ENCODE measurements at places on chromosomes 12 and 14.

DNA sequence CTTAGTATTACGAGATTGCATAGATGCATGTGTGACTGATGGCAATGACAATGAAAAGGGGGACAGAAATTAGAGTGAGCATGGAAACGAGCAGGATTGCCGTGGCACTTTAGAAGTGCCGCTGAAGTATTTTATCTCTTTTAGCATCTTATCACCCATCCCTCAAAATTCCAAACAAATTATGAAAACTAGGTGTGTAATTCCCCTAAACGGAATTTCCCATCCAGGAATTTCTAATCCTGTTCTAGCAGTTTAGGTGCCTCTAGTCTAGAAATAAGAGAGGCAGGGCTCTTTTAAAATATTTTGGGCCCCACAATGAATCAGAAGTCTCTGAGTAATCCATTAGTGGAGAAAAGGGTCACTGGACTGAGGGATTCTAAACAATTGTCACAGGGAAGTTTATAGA lies 947 bp downstream of the TMEM52B start:
- no peaks in the 10 kb centered on the region for H3K4me1 ChIP-seq
- no peak overlapping the region for H3K4me3 ChIP-seq
- no peaks in the 10 kb centered on the region for H3K27me3 ChIP-seq
- H3K27ac ChIP-seq: no peak overlapping the region
- H3K36me3 ChIP-seq: no peaks in the 10 kb centered on the region
- no peak for DNase-seq

GRCh38 chr12:39178837-39179236 lies 264.1 kb downstream of the KIF21A start:
- H3K27me3 ChIP-seq: no peaks in the 10 kb centered on the region
- no peak for DNase-seq
- no peaks in the 10 kb centered on the region for H3K4me1 ChIP-seq
- H3K27ac ChIP-seq: no peak overlapping the region

DNA sequence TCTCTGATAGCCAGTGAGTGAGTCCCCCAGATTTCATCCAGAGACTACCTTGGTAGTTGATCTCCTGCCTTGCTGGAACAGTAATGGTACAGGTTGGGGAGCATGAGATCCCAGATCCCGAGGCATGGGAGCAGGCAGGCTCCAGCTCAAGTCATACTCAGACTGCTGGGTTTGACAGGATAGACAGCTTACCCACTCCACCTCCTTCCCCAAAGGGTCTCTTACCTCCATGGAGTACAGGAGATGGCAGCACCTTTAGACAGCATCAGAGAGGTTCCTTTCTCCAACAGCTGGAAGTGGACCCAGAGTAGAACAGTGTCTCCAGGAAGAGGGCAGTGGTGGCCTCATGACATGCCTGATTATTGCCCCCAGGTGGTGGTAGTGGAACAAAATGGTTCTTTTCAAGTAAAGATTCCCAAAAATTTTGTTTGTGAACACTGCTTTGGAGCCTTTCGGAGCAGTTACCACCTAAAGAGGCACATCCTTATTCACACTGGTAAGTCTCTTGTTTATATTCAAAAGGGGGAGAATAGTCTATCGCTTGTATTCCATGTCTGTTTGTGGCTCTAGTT lies 4.9 kb upstream of the CSAD start:
- H3K27ac ChIP-seq: no peak overlapping the region
- H3K27me3 ChIP-seq: no peaks in the 10 kb centered on the region
- peaks cover 30% of the 10 kb centered on the region for H3K36me3 ChIP-seq
- peaks cover 24% of the 10 kb centered on the region for H3K4me1 ChIP-seq

DNA sequence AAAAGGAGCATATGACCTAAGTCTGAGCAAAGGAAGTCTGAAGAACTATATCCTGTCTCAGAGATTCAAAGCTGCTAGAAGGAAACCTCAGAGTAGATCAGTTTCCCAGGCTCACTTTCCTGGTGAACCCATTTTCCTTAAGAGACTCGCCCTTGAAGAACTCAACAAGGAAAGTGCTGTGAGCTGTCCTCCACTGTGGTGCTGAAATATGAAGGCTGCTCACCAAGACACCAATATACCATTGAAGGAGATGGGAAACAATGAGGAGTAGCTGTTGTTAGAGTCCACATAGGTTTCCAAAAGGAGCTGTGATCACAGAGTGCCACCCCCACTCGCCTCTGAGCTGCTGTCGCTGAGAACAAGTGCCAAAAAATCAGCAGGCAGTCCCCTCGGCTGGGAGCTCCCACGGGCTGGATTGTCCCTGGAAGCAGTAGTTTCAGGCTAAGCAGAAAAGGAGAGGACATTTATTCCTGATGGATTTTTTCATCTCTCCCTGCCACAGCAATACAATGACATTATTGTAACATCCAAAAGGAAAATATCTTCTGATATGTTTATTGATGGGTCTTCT lies 282.1 kb downstream of the RPS29 start:
- no peaks in the 10 kb centered on the region for H3K27me3 ChIP-seq
- H3K4me3 ChIP-seq: no peak overlapping the region
- H3K4me1 ChIP-seq: no peaks in the 10 kb centered on the region
- H3K36me3 ChIP-seq: no peaks in the 10 kb centered on the region
- no peak overlapping the region for H3K27ac ChIP-seq

- DNase-seq: no peak
- H3K27ac ChIP-seq: peak overlapping the region; percentile 6
- H3K4me1 ChIP-seq: peaks cover 16% of the 10 kb centered on the region
- H3K4me3 ChIP-seq: no peak overlapping the region
- H3K27me3 ChIP-seq: no peaks in the 10 kb centered on the region
Observed at GRCh38 chr14:23883684-23884540, 69.7 kb upstream of the DHRS4 start.

DNA sequence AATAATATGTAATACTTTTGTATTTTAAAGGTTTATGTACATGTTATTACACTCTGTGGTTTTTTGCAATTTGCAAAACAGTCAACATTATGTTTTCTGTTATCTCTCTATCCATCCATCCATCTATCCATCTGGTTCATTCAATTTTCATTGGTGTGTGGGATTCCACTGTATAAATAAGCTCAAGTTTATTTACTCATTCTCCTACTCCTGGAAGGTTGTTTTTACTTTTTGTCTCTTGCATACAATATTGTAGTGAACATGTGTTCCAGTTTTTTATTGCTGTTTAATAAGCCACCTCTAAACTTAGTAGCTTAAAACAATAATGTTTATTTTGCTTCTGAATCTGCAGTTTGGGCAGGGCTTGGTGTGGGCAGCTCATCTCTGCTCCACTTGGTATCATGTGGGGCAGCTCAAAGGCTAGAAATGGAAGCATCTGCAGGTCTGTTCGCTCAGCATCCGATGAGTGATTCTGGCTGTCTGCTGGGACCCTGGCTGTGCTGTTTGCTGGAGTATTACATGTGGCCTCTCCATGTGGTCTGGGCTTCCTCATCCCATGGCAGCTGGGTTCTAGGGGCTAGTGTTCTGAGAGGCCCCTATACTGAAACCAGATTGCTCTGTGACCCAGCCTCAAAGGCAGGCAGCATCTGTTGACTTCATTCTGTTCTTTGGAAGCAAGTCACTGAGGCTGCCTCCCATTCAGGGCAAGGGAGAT lies 98.8 kb downstream of the SLC25A47 start:
- H3K36me3 ChIP-seq: no peaks in the 10 kb centered on the region
- DNase-seq: no peak
- no peaks in the 10 kb centered on the region for H3K4me1 ChIP-seq
- H3K27ac ChIP-seq: no peak overlapping the region

DNA sequence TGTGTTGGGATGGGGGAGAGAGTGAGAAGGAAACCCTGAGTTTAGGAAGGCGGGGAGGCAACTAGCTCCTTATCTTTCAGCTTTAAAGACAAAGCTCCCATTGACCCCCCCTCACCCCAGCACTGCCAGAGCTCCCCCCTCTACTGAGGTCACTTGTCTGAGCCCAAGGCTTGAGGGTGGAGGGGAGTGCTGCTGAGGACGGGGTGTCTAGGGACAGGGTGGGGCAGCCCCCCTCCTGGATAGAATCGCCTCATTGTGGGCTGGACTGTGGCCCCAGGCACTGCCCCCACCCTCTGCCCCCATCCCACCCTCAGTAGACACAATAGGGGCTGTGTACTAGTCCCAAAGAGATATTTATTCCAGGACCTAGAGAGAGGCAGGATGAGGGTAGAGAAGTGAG lies 3.0 kb downstream of the ERBB3 start:
- H3K27me3 ChIP-seq: no peaks in the 10 kb centered on the region
- no peak overlapping the region for H3K4me3 ChIP-seq
- no peak for DNase-seq
- peaks cover 30% of the 10 kb centered on the region for H3K4me1 ChIP-seq
- peaks cover 16% of the 10 kb centered on the region for H3K36me3 ChIP-seq

GRCh38 chr12:131027876-131028586 lies 74.3 kb downstream of the ADGRD1 start:
- H3K27me3 ChIP-seq: no peaks in the 10 kb centered on the region
- H3K4me1 ChIP-seq: no peaks in the 10 kb centered on the region
- no peaks in the 10 kb centered on the region for H3K36me3 ChIP-seq
- DNase-seq: no peak

- H3K36me3 ChIP-seq: peaks cover 55% of the 10 kb centered on the region
- DNase-seq: no peak
- no peak overlapping the region for H3K4me3 ChIP-seq
- H3K4me1 ChIP-seq: no peaks in the 10 kb centered on the region
- no peaks in the 10 kb centered on the region for H3K27me3 ChIP-seq
Observed at GRCh38 chr12:105060715-105061378, 23.4 kb downstream of the ALDH1L2 start.

- H3K4me1 ChIP-seq: peaks cover 8% of the 10 kb centered on the region
- peak; percentile 87 for DNase-seq
Observed at GRCh38 chr14:74608959-74609611, 3.0 kb downstream of the LTBP2 start.

GRCh38 chr12:119528241-119528640 lies 65.3 kb upstream of the TMEM233 start:
- H3K4me3 ChIP-seq: no peak overlapping the region
- H3K4me1 ChIP-seq: no peaks in the 10 kb centered on the region
- H3K36me3 ChIP-seq: no peaks in the 10 kb centered on the region
- no peak for DNase-seq
- H3K27ac ChIP-seq: no peak overlapping the region

- no peak for DNase-seq
- H3K36me3 ChIP-seq: no peaks in the 10 kb centered on the region
- H3K4me3 ChIP-seq: no peak overlapping the region
- no peaks in the 10 kb centered on the region for H3K4me1 ChIP-seq
- H3K27me3 ChIP-seq: no peaks in the 10 kb centered on the region
Observed at GRCh38 chr12:90801776-90802175, 153.2 kb downstream of the CCER1 start.

GRCh38 chr12:3236345-3237187 lies 159.4 kb downstream of the TSPAN9 start:
- H3K27me3 ChIP-seq: no peaks in the 10 kb centered on the region
- no peak overlapping the region for H3K4me3 ChIP-seq
- H3K27ac ChIP-seq: no peak overlapping the region
- no peak for DNase-seq
- H3K4me1 ChIP-seq: no peaks in the 10 kb centered on the region

DNA sequence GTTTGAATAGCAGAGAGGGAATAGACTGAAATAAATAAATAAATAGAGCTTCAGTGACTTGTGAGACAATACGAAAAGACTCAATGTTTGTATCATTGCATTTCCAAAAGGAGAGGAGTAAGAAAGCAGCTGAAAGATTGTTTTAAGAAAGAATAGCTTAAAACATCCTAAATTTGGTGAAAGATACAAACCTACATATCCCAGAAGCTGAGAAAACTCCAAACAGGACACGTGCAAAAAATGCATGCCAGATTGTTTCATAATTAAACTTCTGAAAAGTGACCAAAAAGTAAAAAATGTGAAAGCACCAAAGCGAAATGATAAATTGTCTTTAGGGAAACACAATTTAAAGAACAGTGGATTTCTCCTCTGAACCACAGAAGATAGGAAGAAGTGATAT lies 711.0 kb downstream of the AACS start:
- no peak for DNase-seq
- H3K36me3 ChIP-seq: no peaks in the 10 kb centered on the region
- H3K4me1 ChIP-seq: no peaks in the 10 kb centered on the region
- no peaks in the 10 kb centered on the region for H3K27me3 ChIP-seq

- DNase-seq: no peak
- H3K36me3 ChIP-seq: no peaks in the 10 kb centered on the region
- no peak overlapping the region for H3K27ac ChIP-seq
- H3K27me3 ChIP-seq: no peaks in the 10 kb centered on the region
- H3K4me1 ChIP-seq: peaks cover 4% of the 10 kb centered on the region
Observed at GRCh38 chr12:3445119-3445978, 45.7 kb upstream of the PRMT8 start.

DNA sequence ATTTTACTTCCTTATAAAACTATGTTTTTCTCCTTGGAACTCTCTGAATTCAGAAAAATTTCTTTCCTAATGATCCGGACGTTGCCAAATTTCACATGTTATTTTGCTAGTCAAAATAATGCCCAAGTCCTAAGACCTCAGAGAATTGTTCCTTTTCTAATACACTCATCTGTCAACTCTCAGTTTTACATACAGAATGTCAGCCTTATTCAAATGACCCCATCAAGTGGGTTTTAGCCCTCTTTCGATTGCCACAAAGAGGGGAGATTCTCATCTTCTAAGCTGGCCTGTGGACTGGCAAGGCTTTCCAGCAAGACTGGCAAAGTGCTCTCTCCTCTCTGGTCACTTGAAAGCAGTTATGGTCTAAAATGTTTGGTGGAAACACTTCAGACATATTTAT lies 99.3 kb upstream of the GPHB5 start:
- no peak overlapping the region for H3K27ac ChIP-seq
- DNase-seq: no peak
- no peaks in the 10 kb centered on the region for H3K27me3 ChIP-seq
- no peaks in the 10 kb centered on the region for H3K36me3 ChIP-seq

DNA sequence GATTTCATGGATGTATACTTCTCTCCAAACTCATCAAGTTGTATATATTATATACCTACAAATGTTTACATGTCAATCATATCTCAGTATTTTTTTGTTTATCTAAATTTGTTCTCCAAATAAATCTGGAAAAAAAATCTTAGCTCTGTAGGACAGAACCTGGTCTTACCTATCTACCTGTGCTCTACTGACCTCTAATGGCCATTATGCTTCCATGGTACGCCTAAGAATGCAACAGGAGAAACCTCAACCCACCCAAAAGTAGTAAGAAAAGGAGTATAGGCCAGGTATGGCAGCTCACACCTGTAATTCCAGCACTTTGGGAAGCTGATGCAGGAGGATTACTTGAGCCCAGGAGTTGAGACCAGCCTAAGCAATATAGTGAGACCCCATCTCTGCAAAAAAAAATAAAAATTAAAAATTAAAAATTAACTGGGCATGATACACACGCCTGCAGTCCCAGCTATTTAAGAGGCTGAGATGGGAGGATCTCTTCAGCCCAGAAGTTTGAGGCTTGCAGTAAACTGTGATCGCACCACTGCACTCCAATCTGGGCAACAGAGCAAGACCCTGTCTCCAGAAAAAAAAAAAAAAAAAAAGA lies 8.7 kb downstream of the OR11H4 start:
- no peak for DNase-seq
- H3K4me1 ChIP-seq: no peaks in the 10 kb centered on the region
- H3K4me3 ChIP-seq: no peak overlapping the region

DNA sequence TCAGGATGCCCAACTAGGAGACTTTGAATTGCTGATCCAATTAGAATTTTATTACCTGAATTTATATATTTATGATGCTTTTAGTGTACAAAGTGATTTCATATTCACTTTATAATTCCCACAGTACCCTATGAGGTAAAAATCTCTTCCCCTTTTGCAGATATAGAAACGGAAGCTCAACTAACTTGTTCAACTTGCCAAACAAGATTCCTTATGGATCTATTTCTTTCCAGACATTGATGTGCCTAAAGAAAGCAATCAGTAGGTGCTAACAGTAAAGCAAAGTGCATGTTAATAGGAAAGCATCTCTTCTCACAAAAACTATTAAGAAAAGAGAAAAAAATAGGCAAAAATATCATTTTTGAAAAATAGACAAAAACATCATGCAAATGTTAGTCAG lies 65.9 kb upstream of the PPP1R12A start:
- H3K4me3 ChIP-seq: no peak overlapping the region
- H3K27me3 ChIP-seq: no peaks in the 10 kb centered on the region
- no peaks in the 10 kb centered on the region for H3K36me3 ChIP-seq
- no peaks in the 10 kb centered on the region for H3K4me1 ChIP-seq
- DNase-seq: no peak

All from pancreas (tissue), 10 donors.